NCI-H2081 (cell line): ENCODE measurements at places on chromosomes 3 and 15.

DNA sequence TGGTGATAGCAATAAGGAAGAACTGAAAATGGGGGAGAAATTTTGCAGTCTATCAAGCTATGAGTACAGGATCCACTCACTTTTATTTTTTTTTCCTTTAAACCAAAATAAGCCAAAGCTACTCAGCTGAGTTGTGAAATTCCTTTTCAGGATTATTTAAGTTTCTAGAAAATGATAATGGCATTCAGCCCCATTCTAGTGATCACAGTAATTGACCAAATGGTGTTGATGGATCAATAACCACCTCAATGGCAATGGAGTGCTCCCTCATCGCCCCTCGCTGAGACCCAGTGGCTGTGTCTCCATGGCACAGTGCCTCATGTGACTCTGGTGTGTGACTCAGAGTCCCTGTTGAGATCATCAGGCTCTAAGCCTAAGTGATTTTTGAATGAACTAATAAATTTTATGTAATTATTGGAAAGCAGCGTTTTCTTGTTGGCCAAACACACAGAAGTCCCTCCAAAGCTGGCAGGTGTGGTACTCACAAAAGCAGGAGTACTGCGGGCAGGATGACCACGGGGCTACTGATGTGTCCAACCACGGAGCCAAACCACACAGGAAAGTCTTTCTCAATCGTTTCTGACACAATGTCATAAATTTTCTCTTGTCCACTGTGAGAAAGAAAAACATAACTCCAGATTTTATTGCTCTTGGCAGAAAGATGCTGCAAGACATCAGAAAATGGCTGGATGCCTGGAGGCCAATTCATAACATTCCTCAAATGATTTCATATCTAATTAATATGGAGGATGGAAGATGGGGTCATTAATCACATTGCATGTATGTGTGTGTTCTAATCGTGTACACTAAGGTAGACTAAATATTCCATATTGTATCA, 14.4 kb upstream of the STARD5 start:
- no peak for DNase-seq

DNA sequence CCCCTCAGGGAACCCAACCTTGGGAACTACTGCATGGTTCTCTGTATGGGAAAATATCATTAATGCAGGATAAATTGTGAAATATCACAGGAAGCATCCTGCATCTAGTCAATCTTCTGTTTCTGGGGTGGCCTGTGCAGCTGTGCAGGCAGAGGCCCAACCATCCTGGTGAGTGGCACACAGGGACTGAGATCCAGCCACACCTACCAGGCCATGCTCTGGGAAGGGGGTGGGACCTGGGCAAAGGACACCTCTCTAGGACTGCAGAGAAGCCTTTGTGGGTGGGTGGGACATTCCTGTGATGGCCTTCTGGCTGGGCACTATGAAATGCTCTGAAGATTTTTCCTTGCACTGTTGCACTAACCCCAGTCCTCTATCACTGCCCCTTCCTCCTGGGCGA, 26.8 kb downstream of the CCRL2 start:
- no peak for DNase-seq

DNA sequence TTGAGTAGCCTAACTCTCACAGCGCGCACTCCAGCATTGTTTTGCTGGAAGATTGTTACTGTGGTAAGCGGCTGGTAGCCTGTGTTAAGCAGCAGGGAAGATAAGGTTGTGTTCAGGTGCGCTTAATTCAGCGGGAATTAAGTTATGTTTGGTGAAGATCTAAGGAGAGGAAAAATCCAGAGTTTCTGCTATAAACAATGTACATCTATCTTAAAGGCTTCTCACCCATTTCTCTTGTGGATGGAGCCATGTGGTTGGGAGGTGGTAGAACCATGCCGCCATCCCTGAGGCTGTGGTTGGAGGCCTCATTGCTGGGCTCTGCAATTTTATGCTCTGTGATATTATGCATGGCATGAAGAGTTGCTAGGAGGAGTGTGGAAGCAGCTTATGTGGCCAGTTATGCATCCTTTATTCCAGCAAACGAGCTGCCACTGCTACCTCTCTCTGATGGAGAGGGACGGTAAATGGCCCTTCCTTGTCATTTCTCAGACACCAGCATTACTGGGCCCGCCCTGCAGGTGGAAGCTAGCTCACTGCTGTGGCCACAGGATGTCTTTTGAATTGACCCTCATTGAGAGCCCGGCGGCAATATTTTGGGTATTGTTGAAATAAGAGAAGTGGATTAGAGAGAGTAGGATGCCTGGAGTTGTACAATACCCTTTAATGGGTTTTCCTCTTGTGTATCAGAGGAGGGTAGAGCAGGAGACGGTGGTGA, 1.3 kb downstream of the MINAR1 start:
- DNase-seq = peak; percentile 28

GRCh38 chr3:45987368-45988291, 8.0 kb downstream of the FYCO1 start:
- DNase-seq = no peak

DNA sequence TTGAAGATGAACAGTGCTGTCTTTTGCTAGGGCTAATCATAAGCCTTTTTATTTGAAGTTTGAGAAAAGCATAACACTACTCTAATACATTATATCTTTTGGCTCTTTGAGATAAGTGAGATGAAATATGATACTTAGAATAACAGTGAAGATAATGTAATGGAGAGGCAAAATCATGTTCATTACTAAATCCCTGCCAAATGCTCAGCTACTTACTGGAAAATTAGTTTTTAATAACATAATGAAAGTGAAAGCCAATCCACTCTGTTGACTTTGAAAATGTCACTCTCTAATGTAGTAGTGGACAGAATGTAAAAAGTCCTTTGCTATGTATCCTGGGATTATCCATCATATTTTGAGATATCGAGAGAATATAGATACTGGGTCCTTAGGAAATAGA, 35.9 kb upstream of the MYH15 start:
- no peak for DNase-seq

- DNase-seq = peak; percentile 41
Observed at GRCh38 chr3:184129012-184129411, 6.1 kb upstream of the EIF2B5 start.

GRCh38 chr15:98401029-98401428, 247.3 kb upstream of the IGF1R start:
- DNase-seq = no peak

DNA sequence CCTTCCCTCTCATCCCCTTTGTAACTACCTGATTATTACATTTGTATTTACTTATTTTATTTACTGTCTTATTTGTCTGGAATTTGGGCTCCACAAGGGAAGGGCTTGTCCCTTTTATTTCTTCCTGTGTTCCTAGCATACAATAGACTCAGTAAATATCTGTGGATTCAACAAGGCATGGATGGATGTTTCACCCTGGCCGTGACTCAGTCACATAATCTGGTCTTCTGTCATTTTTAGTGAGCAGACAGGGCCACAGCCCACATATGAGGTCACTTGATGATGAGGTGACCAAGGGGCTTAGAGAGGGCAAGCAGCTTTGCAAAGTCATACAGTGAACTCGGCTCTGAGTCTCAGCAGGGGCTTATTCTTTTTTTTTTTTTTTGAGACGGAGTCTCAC, 7.8 kb upstream of the DAG1 start:
- no peak for DNase-seq

DNA sequence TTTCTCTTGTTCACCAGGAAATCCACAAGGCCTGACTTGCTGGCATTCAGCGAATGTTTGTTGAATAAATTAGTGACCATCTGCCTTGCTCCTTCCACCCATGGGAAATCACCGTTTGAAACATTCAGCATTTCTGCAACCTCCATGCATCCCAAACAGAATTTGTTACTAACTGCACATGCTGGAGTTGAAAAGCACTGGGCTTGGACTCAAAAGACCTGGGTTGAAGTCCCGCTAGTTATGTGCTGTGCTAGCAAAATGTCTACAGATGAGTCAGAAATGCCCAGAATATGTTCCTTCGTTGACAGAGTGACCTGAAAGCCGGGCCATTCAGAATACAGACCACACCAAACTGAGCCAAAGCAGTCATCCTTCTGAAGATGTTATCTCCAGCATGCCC, 144.6 kb downstream of the ALDH1A2 start:
- no peak for DNase-seq

- no peak for DNase-seq
Observed at GRCh38 chr15:60721257-60721626, 242.3 kb upstream of the ICE2 start.

DNA sequence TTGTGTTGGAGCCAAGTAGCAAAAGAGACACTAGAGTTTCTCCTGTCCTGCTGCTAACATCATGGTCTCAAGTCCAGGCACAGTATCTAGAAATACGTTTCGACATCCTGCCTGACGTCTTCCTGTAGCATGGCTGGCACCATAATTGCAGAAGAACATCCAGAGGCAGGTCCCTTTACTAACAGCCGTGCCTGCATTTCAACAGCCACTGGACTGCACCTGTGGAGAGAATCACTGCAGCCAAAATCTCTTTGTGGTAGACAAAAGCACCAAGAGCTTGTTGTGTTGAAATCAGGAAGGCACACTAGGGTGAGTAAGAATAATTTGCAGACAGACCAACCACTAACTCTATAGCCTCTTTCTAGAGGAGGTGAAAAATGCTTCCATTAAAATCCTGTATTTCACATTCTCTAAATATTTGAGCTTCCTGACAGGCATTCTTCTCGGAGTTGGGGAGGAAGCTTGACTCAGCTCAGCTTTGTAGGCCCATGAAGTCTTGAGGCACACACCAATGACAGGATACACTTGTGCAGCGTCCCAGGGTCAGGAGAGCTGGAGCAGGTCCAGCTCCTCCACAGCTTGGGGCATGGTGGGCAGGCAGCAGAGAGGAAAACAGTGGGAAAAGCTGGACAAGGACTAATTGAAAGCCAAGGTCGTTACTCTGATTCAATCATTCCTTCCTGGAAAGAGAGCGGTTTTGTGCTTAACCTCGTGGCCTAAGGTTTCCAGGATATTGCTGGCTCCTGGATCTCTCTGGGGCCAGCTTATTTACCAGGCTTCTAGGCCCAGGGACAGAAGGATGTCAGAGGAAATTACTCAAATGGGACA, 244.9 kb downstream of the FAM43A start:
- DNase-seq = no peak

DNA sequence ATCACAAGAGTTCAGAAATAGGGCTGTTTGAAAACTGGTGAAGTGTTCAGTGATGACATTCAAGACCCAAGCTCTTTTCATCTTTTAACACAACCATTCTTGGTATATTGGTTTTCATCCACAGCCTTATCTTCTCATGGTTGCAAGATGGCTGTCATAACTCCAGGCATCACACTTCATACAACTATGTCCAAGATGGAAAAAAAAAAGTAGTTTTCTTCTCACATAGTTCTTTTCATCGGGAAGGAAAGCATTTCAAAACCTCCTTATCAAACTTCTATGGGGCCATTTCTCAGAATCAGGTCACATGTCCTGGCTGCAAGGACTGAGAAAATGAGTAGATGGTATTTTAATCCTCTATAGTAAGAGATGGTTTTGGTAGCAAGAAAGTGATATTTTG, 21.1 kb upstream of the MFSD1 start:
- DNase-seq = no peak

DNA sequence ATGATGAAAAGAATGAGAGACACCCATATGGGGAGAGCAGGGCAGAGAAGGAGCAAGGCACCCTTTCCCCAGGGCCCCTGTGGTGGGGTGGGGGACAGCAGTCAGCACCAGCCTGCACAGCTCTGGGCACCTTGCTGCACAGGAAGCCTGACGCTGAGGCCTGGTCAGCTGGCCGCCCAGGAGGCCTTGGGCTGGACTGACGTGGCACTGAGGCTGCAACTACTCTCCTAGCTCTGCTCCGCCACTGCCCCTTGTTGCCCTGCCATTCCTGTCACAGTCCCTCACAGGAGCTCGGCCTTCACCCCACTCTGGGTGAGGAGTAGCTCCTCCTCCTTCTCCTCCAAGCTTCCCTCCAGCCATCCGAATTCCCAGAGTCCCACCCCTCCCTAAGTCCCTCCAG, 99.7 kb downstream of the CPN2 start:
- no peak for DNase-seq

DNA sequence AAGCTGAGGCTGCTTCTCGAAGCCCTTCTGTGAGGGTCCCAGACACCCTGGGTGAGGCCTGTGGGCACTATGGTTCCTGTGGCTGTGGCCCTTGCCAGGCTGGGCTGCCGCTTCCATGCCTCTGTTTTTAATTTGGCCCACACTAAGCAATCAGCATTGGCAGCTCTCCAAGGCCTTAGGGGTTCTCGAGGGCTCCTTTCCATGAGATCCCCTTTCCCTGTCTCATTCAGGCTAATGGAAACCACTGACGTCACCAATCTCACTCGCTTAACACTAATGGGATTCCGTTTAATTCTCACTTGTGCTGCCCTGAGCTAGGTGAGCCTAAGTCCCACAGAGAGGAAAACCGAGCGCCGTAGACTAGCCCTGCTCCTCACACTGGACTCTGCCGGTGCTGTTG, 60.2 kb upstream of the RAB6B start:
- peak; percentile 80 for DNase-seq

DNA sequence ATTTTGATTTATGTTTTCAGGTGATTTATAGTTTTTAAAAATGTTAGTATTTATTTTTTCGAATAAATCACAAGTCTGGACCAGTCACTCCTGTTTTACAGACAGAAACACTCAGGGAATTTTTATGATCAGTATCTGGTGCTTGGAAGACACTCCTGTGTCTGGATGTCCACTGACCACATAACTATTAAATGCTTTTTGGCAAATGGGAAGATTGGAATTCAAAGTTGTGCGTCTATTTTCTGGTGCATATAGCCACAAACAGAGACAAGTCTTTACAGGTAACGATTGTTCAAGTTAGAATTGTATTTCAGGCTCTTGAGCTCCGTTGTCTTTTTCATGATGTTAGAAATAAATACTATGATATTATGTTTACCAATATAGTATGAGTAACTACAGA, 12.2 kb downstream of the CP start:
- no peak for DNase-seq

DNA sequence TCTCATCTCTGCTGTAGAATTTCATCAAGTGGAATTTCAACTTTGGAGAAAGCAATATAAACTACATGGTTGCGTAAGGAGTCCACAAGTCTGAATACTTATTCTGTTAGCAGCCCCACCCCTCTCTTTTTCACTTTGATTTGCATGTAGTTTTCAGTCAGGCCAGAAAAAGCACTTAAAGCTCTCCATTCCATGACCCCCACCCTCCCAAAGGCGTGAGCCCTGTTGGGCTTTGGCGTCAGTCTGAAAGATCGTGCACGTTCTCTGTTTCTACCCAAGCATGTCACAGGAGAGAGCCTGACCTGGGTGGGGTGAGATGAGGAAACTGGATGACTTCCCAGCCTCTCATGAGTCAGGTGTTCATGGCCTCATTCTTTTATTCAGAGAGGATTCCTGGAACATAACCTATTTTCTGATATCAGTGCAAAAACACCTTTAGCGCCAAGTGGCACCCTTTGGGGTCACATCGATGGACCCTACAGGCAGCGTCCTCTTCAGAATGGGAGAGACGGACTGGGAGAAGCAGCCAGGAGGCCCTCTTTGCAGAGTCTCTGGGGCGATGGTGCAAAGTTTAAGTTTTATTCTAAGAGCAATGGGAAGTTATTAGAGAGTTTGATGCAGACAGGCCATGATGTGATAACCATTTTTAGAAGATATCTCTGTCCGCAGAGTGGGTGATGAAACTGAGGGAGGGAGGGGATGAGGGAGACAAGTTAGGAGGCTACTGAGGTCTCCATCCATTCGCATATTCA, 55.8 kb downstream of the LSM3 start:
- no peak for DNase-seq

DNA sequence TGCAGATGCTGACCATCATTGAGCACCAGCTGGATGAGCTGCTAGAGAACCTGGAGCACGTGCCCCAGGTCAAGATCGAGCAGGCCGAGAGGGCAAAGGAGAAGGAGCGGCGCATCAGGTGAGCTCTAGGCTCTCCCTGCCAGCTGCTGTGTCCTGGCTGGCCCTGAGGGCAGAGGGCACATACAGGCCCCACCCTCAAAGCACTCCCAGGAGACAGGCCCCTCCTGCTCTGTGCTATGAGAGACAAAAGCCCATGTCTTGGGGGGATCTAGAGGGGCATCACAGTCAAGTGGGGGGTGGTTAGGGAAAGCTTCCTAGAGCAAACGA, 39.5 kb downstream of the CFAP100 start:
- no peak for DNase-seq
